ENCODE measurements at places on chromosomes 4 and X. TPM values are rescaled to one million over a fixed set of nuclear protein-coding genes. Genes with fewer than 3 reads are reported as not detected.
A peak's percentile ranks its signal among the peaks of the same experiment; 100 is the strongest.

- no peak for DNase-seq
- H3K36me3 ChIP-seq = no peaks in the 10 kb centered on the region
- no peaks in the 10 kb centered on the region for H3K27me3 ChIP-seq
- H3K4me1 ChIP-seq = peaks cover 4% of the 10 kb centered on the region
- H3K4me3 ChIP-seq = no peak overlapping the region
- no peak overlapping the region for H3K27ac ChIP-seq
Observed at GRCh38 chr4:172826861-172827260, 341.8 kb upstream of the GALNT7 start.

DNA sequence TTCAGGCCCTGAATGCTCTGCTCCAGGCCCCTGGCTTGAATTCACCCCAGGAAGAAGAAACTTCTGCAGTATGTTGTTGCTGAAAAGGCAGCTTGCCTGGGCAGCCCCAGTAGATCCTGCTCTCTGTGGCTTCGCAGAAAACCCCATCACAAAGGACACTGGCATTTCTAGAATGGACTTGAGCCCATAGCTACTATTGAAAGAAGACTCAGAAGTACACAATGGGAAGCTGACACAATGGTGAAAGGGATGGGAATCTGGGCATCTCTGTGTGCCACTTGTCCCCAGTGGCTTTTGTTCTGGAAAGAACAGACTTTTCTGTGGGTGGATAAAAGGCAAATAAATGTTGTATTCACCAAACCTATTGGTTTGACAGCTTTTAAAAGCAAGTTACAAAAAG lies 67.4 kb upstream of the SCML1 start:
- peaks cover 2% of the 10 kb centered on the region for H3K27me3 ChIP-seq
- no peak overlapping the region for H3K27ac ChIP-seq
- H3K4me3 ChIP-seq = no peak overlapping the region
- no peaks in the 10 kb centered on the region for H3K36me3 ChIP-seq

GRCh38 chr4:42543762-42544161 lies 113.1 kb downstream of the ATP8A1 start:
- H3K4me3 ChIP-seq = no peak overlapping the region
- H3K4me1 ChIP-seq = no peaks in the 10 kb centered on the region

DNA sequence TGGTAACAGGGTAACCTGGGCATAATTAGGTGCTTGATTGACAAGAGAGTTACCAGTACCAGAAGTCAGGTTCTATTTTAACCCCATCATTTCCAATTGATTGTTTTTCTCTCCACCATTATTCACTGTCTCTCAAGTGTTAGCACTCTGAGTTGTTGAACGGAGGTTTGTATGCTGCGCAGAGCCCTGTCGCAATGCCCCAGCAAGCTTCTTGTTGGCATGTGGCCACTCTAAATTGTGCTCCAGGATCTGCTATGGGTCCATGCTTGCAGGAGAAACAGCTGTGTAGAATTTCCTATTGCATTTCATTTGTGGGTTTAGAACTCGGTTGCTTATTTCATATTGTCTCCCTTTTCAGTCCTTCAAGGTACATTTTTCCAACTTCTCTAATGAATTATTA lies 98.2 kb downstream of the KLHL8 start:
- no peak overlapping the region for H3K4me3 ChIP-seq
- peaks cover 10% of the 10 kb centered on the region for H3K36me3 ChIP-seq
- no peaks in the 10 kb centered on the region for H3K27me3 ChIP-seq
- peak; percentile 34 for DNase-seq
- peaks cover 26% of the 10 kb centered on the region for H3K4me1 ChIP-seq
- H3K27ac ChIP-seq = no peak overlapping the region

DNA sequence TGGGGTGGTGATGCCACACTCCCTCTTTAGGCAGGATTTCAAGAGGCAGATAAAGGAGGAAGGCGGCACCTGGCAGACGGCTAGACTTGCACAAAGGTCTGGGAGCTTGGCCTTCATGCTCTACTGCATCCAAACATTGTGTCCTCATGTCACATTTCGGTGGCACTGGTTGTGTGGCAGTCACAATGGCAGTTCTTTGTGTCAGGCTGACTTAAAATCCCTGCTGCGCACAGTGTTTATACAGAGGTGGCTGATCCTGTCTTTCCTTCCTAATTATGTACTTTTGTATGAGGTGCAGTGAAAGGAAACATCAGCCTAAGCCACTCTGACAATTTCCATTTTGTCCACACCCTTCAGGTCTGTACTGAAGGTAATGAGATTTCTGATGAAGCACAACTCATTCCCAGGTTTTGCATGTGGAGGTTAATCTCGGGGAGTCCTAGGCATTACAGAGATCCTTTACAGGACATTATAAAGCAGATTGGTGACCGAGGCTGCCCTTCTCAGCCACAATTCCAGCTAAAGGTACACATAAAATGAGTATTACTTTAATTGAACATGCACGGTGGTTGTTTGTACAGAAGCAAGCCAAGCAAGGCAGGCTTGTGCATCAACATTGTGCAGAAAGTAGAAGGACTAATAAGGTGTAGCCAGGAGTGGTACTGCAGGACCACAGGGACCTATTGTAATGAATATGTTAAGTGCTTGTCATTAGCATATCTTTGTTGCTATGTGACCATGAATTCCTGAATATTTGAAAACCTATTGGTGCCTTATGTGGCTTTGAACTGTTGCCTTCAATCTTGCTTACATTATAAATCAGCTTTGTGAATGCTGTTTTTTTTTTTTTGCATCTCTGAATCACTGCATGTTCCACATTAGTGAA lies 147.6 kb downstream of the STK32B start:
- H3K27me3 ChIP-seq = no peaks in the 10 kb centered on the region
- no peak overlapping the region for H3K27ac ChIP-seq
- no peak overlapping the region for H3K4me3 ChIP-seq

- no peaks in the 10 kb centered on the region for H3K27me3 ChIP-seq
- no peaks in the 10 kb centered on the region for H3K36me3 ChIP-seq
- no peak overlapping the region for H3K4me3 ChIP-seq
Observed at GRCh38 chrX:142483965-142484364, 278.9 kb upstream of the MAGEC2 start.

- no peak for DNase-seq
- no peak overlapping the region for H3K27ac ChIP-seq
- H3K27me3 ChIP-seq = 0 out of 2 replicates have a peak, but pooled peaks cover 2% of the 10 kb centered on the region
- no peak overlapping the region for H3K4me3 ChIP-seq
Observed at GRCh38 chr4:108152980-108153379, 15.8 kb downstream of the LEF1 start.

DNA sequence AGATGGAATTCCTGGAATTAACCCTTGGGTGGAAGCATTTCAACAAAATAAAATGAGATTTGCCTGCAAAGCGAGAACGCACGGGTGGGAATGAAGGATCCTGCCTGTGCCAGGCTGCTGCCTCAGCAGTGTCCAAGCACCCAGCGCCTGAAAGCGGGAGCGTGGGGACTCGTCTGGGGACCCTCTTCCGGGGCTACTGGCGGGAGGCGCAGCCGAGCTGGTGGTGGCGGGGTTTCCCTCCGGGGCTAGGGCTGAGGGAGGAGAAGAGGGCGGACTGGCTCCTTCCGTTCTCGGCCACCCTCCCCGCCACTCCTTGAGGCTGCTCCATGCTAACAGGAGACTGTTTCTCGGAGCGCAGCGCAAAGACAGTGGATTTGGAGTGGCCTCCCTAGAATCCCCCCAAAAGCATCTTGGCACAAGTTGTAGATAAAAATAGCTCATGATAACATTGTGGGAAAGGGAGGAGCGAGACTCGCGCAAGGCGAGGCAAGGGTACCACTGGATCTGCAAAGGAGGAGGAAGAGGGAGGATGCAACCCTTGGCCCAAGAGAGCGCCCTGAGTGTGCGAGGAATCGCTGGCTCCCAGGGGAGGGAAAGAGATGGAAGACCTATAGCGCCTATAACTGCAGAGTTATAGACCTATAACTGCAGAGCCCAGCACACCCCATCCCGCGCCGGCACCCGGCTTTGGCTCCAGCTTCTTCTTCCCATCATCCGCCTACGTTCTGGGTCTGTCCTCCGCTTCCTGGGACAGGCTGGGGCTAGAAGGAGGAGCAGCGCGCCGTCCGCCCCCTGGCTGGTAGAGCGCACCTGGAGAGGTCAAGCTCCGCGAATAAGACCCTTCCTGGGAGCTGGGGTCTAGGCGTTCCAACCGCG lies 1.3 kb downstream of the HS3ST1 start:
- no peaks in the 10 kb centered on the region for H3K4me1 ChIP-seq
- no peak overlapping the region for H3K4me3 ChIP-seq
- no peak for DNase-seq
- H3K27me3 ChIP-seq = peaks cover 33% of the 10 kb centered on the region

GRCh38 chr4:173171098-173171497 lies 2.5 kb downstream of the GALNT7 start:
- DNase-seq = peak; percentile 52
- no peak overlapping the region for H3K4me3 ChIP-seq
- H3K27me3 ChIP-seq = no peaks in the 10 kb centered on the region
- H3K36me3 ChIP-seq = no peaks in the 10 kb centered on the region
- no peak overlapping the region for H3K27ac ChIP-seq

The PTPN13 gene
- 29.0 TPM for total RNA-seq

The GATA1 gene
- not detected for total RNA-seq
